NCI-H2171 treated with DMSO at 0.1 percent for 48 hours (cell line): ENCODE measurements at places on chromosomes 4 and X.

DNA sequence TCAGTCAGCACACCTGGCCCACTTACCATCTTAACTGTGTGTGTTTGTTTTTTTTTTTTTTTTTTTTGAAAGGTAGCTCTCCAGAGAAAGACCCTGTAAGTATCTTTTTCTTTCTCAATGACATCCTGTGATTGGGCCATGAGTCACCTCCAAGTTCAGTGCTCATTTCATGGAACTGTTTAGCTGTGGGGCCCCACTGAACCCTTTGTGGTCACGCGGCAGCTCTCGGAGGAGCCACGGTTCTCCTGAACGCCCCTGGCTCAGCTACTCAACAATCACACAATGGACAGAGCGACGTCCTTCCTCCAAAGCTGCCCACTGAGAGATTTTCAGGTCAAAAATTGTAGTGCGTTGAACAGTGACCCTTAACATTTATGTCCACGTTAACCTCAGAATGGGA is 14.2 kb upstream of the IL3RA start:
- DNase-seq = no peak

GRCh38 chrX:150363561-150364346 is 637 bp downstream of the MAMLD1 start:
- peak; percentile 1 for DNase-seq

DNA sequence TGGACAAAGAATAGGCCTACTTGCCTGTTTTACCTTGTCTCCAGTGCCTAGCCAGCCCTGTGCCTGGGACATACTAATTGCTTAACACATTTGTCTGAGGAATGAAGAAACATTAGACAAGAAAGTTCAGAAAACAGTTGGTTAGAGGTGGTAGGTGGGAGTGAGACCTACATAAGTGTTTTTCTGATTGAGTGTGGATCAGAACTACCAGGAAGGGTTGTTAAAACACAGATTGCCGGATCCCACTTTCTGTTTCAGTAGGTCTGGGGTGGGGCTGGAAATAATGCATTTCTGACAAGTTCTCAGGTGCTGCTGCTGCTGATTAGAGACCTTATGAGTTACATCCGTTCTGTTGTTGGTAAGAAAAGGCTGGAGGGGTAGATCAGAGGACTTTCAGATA is 5.7 kb upstream of the JADE1 start:
- no peak for DNase-seq

DNA sequence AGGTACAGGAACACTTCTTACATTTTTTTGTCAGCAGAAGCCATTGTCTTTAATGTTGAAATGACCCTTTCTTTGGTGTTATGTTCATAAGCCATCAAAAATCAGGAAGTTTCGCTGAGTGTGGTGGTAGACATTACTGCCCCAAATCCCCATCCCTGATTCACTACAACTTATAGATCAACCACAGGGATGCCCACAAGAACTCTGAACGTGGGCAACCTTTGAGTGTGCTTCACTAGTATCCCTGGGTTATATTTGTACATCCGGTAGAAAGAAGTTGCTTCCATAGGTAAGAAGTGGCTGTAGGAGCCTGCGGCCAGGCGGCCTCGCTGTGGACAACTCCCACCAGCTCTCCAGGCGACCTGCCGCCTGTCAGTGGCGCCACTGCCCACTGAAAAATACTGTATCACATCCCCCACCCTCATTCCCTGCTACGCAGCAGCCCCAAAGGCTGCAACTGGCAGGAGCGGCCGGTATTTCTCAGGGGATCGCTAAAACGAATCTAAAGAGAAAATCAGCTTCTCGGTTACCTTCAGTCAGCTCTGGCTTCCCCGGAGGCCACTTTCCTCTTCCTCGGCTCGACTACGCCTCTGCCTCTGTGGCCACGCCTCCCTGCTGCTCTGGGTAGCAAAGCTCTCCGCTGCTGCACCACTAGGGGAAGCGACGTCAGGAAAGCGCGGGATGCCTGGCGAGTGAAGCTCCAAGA is 13.9 kb upstream of the ETDC start:
- DNase-seq = no peak

GRCh38 chr4:177367336-177367735 is 57.7 kb downstream of the NEIL3 start:
- peak; percentile 39 for DNase-seq

GRCh38 chrX:124293810-124294209 is 38.6 kb upstream of the TEX13D start:
- no peak for DNase-seq

GRCh38 chr4:61333490-61333889 is 133.4 kb downstream of the ADGRL3 start:
- DNase-seq = no peak

- peak; percentile 52 for DNase-seq
Observed at GRCh38 chr4:6546681-6547447, 28.1 kb upstream of the MAN2B2 start.

GRCh38 chr4:78780093-78780492 is 3.9 kb downstream of the BMP2K start:
- no peak for DNase-seq

DNA sequence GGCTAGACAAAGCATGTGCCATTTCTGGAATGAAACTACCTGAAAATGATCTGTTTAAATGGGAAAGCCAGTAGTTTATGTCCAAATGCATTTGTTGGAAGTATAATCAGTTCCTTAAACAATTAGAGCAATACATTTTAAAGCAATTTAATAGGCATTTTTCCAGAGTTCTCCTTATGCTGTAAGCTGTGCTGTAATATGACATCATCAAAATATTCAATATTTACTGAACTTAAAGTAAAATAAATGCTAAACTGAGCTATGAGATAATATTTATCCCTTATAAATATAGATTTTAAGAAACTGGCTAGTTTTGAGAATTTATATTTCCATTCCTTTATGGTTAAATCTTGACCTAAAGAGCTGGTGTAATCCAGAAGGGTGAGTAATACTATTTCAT is 7.9 kb downstream of the SLC4A4 start:
- DNase-seq = no peak

- no peak for DNase-seq
Observed at GRCh38 chr4:108861334-108861733, 98.5 kb upstream of the ETNPPL start.

GRCh38 chr4:127352220-127353113 is 280.3 kb upstream of the INTU start:
- DNase-seq = peak; percentile 7

GRCh38 chr4:24655326-24655725 is 71.0 kb upstream of the DHX15 start:
- DNase-seq = no peak

- DNase-seq = no peak
Observed at GRCh38 chrX:100263650-100264049, 146.4 kb downstream of the PCDH19 start.

DNA sequence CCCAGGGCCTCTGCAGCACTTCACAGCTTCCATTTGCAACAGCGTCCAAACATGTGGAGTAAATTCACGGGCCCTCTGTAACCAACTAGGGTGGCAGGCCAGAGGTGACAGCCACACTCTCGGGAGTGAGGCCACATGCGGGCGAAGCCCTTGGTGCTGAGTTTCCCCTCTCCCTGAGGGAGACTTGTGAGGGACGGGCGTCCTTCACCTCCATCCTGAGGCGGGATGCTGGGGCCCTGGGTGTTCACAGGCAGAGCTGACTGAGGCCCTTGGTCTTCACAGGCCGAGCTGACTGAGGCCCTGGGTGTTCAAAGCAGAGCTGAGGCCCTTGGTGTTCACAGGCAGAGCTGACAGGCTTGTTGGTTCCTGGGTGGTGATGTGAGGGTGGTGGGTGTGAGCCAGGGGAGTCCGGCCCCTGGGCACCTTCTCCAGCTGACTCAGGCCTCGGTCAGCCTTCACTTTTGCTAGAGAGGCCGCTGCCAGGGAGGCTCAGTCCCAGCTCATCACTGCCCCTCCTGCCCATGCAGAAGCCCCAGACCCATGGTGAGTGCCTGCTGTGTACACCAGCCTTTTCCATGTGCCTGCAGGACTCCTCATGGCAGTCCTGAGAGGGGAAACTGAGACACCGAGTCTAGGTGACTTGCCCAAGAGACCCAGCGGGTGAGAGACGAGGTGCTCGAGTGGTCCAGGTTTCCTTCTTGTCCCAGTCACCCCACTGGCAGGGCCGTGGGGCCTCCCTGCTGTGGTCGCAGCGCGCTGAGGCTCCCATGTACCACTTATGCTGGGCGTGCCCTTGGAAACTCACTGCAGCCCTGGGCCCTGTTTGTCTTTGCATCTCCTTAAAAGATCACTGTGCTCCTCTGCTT is 8.5 kb downstream of the WFS1 start:
- no peak for DNase-seq

GRCh38 chr4:54378461-54378860 is 149.4 kb downstream of the PDGFRA start:
- no peak for DNase-seq

DNA sequence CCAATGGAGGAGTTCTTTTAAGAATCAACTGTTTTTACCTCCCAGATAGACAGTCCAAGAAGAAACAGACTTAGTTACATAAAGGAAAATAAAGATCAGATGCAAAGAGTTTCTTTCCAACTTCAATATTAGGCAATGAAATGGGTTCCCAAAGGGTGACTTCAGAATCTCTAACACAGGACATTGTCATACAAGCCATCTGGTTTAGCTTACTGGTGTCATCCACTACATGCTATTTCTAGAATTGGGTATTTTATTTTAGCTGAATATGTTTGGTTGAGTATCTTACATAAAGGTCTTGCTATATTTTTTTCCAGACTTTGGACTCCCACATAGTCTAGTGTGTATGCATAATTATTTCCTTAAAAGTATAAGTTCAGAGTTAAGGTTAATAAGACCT is 162.1 kb upstream of the SLC7A11 start:
- no peak for DNase-seq

GRCh38 chrX:75365243-75365975 is 91.5 kb downstream of the UPRT start:
- DNase-seq = no peak

- DNase-seq = no peak
Observed at GRCh38 chrX:69038188-69038587, 127.1 kb downstream of the PJA1 start.

GRCh38 chrX:276581-277201 is 4.5 kb upstream of the PLCXD1 start:
- DNase-seq = no peak

- DNase-seq = no peak
Observed at GRCh38 chr4:25174674-25175073, 14.4 kb upstream of the SEPSECS start.

DNA sequence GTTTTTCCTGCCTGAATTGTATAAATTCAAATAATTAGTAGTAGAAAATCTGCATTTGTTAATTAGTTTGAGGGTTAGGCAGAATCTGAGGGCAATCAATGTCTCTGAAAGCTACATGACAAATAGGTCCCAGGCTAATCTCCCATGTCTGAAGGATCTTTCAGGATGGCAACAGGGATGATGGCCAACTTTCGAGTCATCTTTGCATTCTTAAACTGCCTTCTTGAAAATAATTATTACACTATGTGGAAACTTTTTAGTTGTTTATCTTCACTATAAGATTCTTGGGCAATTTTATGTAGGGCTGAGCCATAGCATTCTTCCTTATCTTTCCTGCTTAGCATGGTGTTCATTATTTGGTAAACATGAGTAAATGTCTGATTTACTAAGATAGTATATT is 490.3 kb upstream of the EPHA5 start:
- no peak for DNase-seq

DNA sequence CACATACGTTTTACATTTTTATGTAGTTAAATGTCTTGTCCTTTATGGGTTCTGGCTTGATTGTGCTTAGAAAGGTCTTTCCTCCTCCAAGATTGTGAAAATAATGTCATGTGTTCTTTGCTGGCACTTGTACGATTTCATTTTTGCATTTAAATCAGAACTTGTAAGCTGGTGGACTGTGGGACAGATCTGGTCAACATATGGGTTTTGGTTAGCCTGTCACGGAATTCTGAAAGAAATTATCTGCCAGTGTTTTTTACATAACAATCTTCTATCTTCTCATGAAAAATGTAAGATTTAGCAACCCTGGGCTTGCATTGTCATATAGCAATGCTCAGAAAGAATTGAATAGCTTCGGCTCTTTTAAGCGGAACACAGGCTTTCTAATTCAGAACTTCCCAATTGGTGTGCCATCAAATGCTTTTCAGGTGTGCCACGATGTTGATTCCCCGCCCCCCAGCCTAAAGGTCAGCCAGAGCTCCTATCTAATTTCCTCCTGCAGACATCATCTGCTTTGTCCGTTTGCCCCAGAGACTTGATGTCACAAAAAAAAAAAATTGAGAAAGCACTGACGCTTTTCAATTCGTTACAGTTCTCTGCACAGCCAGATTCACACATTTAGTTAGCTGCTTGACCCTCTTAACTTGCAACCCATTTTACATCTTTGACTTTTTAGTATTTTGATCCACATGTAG is 16.2 kb downstream of the AFF1 start:
- DNase-seq = no peak

DNA sequence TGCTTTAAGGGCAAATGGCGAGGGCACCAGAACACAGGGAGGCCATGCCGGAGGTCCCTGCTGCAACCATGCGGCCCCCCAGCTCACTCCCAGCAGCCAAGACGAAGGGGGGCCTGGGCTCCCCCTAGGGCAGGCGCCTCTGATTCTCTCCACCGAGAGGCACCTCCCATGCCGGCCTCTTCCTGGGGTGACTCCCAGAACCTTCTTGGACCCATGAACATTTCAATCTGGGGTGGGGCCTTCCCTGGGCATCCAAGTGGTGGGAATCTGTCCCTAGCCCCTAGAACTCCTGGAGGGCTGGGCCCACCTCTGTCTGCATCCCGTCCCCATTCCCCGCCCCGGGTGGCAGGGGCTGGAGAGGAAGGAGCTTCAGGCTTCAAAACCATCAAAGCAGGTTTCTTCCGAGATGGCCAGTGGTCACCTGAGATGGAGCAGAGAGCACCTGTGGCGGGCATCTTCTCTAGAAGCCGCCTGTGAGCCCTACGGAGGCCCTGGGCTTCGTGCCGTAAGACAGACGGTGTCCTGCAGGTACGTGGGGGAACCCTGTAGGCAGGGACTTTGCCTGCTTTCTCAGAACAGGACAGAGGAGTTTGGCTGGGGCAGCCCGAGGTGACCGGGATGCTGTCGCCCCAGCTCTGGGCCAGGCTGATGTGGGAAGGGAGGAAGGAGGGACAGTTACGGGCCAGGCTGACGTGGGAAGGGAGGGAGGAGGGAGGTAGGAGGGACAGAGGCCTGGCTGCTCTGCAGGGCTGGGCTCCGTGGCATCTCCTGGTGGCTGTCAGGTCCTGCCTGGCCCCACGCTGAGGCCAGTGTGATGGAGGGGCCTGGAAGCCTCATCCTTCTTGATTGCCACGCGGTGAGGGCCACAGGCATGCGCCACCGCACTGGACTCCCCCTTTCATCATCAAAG is 6.8 kb upstream of the SLC25A6 start:
- DNase-seq = no peak

DNA sequence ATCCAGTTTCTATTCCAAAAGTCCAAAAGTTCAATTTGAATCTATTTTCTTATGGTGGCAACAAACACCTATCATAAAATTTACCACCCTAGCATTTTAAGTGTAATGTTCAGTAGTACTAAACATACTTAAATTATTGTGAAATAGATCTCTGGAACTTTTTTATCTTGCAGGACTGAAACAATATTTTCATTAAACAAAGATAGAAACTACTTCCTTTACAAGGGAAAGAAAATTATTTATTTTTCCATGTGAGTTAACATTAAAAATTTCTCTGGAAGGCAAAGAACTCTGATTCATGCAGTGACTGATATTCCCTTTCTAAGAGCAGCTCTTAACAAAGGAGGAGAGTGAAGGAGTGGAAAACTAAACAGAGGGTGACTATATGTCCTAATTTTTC is 40.2 kb downstream of the ADH7 start:
- DNase-seq = no peak

GRCh38 chr4:84099599-84099998 is 399.5 kb downstream of the NKX6-1 start:
- DNase-seq = no peak
